ENCODE measurements at places on chromosomes 4 and X.

DNA sequence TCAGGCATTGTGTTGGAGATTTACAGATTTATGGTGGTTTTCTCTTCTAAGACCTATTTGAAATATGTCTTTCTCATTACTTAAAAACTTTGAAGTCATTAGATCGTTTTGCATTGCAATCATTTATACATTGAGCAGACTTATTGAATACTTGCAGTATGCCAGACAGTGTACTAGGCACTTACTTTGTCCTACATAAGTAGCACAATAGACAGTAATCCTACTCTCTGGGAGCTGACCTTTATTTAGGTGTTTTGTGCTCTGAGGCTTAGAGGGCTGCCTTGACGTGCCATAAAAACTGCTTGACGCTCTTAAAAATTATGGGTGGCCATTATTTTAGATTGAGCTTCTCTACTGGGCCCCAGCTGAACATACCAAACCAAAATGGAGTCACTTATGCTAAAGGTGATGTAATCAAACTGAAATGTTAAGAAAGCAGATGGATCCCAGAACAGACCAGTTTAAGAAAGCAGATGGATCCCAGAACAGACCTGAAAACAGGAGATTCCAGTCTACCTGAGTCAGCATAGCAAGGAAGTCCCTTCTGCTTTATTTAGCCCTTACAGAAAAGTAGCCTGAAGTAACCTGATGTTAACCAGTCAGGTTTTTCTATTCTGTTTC, 42.4 kb downstream of the PTTG2 start:
- DNase-seq = no peak

DNA sequence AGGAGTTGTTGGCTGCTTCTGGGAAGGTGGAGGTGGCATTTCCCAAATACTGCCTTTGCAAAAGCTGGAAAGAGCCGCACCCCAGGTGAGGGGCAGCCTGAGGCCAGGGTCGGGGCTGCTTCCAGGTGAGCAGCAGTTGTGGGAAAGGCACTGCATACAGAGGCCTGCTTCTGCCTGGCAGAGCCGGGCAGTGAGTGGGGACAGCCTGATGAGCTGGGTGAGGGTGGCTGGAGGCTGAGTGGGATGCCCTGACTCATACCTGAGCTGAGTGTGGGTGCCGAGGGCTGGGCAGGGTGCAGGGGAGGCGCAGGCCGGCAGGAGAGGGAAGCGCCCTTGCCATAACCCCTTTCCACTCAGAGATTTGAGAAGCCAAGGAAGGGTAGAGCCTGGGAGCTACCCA, 6.5 kb upstream of the PSAPL1 start:
- DNase-seq = no peak

- peak; percentile 66 for DNase-seq
Observed at GRCh38 chrX:45758319-45758718, 557.6 kb upstream of the DIPK2B start.

DNA sequence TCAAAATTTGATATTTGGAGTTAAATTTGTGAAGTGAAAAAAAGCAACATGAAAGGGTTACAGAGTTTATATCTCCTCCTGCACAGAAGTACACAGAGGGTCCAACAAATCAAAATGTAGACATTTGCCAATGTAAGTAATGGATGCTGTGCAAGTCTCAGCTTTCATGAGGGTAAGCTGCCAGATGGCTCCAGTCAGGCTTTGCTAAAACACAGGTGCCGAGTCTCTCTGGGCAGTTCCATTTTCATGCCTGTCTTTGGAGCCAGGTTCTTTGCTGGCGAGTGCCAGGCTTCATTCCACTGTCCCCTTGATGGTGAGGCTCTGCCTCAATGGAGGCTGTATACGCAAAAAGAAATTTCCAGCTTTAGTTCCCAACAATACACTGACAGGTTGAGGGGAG, 27.9 kb downstream of the SLC4A4 start:
- DNase-seq = no peak

DNA sequence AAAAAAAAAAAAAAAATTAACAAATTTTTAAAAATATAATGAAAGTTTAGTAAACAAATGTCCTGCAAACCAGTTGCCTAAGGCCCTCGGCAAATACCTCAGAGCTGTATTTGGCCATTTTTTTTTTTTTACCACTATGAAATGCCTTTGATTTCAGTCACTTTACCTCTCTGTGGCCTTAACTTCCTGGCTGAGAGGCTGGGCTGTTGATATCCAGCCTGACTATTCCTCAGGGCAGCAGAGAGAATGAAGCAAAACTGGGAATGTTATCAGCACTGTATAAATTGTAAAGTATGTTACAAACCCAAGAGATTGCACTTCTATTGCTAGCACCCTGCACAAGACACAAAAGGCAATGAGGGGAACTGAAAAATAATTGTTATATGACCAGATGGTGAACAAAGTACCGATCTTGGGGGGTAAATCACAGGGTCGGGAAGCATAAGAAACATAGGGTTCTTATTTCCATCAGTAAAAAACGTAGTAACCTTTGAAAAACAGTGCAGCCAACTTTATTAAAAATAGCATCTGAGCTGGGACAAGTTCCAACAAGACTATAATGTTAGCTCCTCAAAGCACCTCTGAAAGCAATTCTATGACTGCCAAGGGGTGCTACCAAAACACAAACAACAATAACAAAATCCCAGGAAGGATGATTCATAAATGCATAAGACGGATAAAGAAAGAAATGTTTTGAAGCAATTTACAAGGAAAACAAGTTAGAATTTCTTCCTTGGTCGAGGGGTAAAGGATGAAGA, 18.1 kb downstream of the USP46 start:
- DNase-seq = no peak

DNA sequence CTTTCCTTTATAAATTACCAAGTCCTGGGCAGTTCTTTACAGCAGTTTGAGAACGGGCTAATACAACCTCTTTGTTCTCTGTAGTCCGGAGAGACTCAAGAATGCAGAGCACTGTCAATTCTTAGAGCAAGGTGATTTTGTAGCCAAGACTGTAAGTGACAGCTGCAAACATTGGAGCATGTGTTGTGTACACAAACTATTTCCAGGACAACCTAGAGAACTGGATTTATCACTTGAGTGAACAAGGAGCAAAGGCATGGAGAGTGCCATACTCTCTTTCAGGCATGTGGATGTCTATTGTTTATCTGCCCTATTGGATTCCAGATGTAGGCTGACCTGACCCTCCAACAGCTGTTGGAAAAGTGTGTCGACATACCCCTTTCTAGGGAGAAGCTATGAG, 153.9 kb downstream of the SPANXN3 start:
- DNase-seq = no peak

GRCh38 chr4:18390655-18391353, 369.2 kb upstream of the LCORL start:
- no peak for DNase-seq

DNA sequence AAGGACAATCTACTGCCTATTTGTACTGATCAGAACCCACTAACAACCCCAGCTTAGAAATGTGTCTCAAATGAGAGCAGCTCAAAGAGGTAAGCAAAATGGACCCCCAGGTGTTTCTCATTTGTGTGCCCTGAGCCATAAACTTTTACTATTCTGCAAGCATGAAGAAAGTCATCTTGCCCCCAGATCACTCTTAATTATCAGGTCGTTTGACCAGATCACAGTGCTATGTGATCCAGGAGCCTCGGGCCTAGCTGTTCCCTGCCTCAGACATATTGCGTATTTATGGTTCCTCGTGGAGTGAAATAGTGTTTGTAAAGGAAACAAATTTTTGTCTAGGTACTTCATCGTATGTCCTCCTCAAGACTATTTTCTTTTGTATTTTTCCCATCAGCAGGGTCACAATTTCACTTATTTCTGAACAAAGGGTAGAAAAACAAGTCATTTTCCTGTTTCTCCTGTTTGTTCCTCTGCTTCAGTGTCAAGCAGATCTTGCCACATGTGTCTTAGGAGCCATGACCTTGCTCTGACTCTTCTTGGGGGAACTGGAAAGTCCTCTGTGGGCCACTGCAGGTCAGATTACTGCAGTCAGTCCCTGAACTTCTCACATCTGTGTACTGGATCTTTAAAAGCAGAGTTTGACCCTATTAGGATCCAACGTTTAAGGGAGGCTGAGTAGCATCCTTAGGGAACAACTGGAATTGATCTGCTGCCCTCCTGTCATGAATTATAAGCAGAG, 194.9 kb downstream of the PALLD start:
- DNase-seq = no peak

DNA sequence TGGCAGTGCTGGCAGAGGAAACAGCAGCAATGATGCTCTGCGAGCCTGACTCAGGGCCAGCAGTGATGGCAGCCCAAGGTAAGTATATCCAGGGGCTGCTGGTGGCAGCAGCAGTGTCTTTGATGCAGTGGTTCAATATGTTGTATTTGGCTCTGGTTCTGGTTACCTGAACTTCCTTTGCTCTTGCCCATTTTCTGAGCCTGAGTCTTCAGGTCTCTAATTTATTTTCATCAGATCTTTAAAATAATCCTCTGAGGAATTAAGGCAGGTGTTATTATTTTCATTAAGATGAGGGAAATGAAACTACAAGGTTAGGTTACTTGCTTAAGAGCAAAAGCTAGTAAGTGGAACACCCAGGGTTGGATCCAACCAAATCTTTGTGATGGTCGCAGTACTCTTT, 102.8 kb upstream of the BMP2K start:
- DNase-seq = no peak

GRCh38 chrX:17098516-17099247, 152.2 kb downstream of the REPS2 start:
- DNase-seq = no peak

Data from CD4-positive, alpha-beta T cell treated with Interleukin-12 subunit alpha and Interleukin-12 subunit beta, for 1 hour (primary cell).